ENCODE measurements at places on chromosomes 1 and 21.

GRCh38 chr1:240562111-240562590 lies 49.8 kb downstream of the GREM2 start:
- DNase-seq: no peak

GRCh38 chr1:147204080-147204479 lies 21.1 kb downstream of the FMO5 start:
- DNase-seq: no peak

- no peak for DNase-seq
These were observed 2.2 kb downstream of the PPP2R5A start for GRCh38 chr1:212287261-212287895.

- no peak for DNase-seq
These were observed 8.5 kb downstream of the CR1 start for GRCh38 chr1:207504438-207504837.

GRCh38 chr1:24117722-24118409 lies 5.9 kb upstream of the MYOM3 start:
- DNase-seq: no peak

DNA sequence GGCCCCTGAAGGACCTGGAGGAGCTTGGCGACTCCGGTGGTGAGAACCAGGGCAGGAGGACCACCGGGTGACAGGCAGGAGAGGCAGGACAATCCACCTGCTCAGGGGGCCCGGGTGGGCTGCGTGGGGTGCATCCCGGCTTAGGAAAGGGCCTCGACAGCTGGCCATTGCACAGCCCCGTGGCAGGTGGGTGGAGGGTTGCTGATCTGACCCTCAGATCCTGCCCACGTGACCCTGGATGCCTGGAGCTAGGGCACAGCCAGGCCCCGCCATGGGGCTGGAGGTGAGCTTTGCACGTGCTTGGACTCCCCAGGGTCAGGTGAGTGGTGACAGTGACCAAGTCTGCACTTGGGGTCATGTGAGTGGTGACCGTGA lies 35.5 kb upstream of the SLC19A1 start:
- DNase-seq: no peak

GRCh38 chr1:42769811-42770210 lies 2.8 kb downstream of the C1orf50 start:
- DNase-seq: no peak

- DNase-seq: peak; percentile 35
These were observed 594 bp upstream of the PANK4 start for GRCh38 chr1:2526824-2527555.

DNA sequence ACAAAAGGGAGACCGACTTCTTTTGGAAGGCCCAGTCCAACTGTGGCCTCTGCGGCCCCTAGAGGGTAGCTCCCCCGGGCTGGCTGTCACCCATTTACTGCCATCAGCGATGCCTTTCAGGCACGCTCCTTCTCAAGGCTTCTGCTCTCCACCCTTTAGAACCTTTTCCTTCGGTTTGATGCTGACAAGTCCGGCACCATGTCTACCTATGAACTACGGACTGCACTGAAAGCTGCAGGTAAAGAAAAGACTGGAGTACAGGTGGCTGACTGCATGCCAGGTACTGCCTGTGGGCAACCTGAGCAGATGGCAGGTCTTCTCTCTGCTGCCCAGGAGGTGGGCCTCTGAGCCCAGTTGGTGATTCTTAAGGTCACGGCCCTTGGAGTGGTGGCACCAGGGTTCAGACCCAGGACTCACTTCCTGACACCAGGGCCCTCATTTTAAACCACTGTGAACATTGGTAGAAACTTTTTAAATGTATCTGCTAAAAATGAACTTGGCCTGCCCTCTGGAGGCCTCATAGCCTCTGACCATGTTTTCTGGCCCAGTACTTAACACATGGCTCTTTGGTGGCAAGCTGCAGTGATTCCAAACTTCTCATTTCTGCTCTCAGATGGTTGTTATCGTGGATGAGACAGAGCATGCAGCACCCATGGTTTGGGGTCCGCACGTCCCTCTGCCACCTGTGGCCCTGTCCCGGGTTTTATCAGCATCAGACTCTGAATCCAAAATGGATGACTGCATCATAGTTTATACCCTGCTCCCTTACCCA lies 45.7 kb downstream of the CAPN9 start:
- no peak for DNase-seq

GRCh38 chr1:186872291-186872690 lies 43.5 kb downstream of the PLA2G4A start:
- no peak for DNase-seq

- no peak for DNase-seq
These were observed 34.5 kb downstream of the POFUT2 start for GRCh38 chr21:45253180-45253579.

DNA sequence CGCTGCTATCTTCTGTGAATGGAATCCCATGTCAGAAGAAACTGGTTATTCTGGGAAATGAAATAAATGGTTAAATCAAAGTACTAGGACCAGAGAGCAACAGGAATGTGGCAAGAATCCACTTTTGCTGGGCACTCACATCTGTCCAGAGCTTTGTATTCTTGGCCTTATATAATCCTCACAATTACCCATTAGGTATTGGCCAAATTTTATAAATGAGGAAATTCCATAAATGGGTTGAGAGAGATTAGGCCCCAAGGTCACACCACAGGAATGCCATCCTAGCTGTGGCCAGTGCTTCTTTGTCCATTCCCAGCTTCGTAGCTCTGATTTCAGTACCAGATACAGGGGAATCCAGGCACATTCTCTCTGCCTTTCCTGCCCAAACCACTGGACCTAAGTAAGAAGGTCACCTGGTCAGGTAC lies 76.1 kb upstream of the HOOK1 start:
- DNase-seq: no peak
